ENCODE measurements at places on chromosomes 11 and 22.
A peak's percentile ranks its signal among the peaks of the same experiment; 100 is the strongest.

GRCh38 chr11:19378814-19379213 is 138.1 kb upstream of the E2F8 start:
- no peak for DNase-seq

GRCh38 chr11:66336234-66337102 is at the start of gene RIN1:
TSS of gene RIN1 (minus strand) at chr11:66336434. CDS start at chr11:66336402, 32 bp downstream.
- DNase-seq, result peak; percentile 82

- no peak for DNase-seq
These were observed 5.9 kb upstream of the APOL6 start for GRCh38 chr22:35642305-35642741.

DNA sequence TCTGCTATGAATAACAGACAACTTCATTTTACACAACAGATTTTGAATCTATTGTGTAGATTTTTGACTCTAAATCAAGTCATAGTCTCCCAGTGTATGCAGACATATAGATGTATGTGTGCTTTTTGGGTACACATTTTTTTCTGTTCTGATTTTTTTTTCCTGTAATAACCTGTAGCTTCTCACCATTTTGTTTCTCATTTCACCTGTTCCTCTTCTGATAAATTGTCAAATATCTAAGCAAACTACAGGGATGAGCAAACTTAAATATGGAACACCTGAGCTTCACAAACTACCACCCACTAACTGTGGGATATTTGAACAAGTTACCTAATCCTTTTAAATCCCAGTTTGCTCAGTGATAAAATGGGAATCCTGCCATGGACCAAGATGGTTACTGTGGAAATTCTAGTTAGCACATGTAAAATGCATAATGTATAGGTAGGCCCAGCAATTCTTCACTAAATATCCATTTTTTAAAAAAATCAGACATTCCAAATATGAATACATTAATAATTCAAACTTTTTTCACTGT is 15.7 kb downstream of the LGR4 start:
- no peak for DNase-seq

DNA sequence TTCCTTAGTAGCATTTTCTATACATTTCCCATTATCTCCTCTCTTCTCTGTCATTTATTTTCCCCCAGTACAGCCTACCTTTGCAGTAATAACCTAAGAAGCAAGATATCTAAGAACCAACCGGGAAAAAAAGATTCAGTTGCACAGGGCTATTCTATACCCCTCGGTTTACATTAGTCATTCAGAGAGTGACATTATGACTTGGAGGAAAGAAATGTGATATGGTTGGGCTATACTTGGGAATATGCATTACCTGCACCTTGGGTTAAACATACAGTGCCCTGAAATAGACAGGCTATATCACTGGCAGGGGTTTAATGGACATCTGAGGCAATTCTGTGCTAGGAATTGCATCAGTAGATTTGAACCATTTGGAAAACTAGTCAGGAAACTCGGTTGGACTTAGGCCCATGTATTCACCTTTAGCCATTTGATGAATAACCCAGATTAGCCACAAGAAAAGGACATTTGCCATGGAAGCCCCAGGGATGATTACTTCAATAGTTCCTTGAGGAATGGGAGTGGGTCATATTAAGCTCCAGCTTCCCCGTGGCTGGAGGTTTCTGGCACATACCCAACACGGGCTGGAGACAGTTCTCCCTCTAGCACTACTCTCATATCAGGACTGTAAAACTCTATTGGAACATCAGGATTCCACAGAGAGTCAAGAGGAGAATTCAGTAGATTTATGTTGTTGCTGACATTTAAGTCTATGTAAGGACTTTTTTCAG is 973.2 kb downstream of the NTM start:
- DNase-seq, result no peak

DNA sequence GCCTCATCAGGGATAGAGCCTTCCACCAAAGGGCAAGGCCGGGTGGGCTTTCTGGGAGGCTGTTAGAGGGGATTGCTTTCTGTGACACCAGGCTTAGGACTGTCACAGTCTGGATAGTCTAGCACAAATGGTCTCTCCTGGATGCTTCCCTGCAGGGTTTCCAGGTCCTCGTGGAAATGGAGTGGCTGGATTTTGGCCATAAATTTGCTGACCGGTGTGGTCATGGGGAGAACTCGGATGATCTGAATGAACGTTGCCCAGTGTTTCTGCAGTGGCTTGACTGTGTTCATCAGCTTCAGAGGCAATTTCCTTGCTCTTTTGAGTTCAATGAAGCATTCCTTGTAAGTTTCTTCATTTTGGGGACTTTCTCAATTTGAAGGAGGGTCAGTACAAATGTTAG is 67.1 kb upstream of the HORMAD2 start:
- DNase-seq, result no peak

DNA sequence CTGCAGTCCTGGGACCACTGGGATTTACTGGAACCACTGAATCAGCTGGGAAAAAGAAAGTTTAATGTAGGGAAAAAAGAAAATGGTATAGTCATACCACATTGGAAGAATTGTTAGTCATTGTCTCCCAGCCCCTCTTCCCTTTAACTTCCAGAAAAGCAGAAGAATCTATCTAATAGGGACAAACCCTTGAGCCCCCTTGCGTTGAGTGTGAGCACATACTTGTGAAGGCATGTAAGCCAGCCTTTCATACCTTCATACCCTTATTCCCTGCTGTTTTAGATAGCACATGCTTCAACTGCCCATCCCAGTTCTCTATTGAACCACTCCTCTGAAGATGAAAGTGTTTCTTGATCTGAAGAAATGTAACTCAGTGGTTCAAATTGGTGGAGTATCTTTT is 6.6 kb downstream of the TREH start:
- DNase-seq, result no peak

GRCh38 chr11:11944444-11944843 is 64.0 kb downstream of the DKK3 start:
- DNase-seq, result no peak

DNA sequence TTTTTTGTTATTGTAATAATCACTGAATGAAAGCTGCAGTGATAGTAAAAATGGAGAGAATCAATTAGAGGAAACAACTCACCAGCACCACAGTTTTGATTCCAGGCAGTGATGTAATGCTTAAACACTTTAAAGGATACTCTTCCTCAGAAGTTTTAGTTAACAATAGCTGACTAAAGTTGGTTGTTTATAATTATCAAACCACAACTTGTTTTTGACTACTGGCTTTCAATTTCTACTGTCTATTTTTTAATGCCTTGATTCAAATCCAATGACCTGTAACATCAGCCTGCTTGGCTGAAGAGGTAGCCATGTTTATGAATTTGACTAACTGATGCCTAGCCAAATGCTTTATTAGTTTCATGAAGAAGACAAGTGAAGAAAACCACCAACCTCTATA is 18.2 kb upstream of the CASP12 start:
- DNase-seq, result no peak

- no peak for DNase-seq
These were observed 19.9 kb upstream of the CCDC86 start for GRCh38 chr11:60821827-60822599.

DNA sequence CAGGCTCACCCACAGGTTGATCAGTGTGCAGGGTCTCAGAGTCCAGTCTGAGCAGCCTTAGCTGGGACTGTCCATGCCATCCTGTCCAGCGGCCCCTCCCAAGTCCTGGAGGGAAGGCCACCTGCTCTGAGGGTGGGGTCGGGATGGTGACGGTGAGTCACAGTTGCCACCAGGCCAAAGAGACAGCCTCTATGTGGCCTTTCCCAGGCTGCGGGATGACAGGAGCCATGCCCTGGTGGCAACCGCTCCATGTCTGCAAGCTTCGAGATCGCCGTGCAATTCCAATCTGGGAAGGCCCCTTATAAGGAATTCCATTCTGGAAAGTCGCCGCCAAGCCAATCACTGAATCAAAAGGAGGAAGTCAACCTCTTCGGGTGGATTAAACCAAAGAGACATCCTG is 47.5 kb downstream of the RTL6 start:
- no peak for DNase-seq

DNA sequence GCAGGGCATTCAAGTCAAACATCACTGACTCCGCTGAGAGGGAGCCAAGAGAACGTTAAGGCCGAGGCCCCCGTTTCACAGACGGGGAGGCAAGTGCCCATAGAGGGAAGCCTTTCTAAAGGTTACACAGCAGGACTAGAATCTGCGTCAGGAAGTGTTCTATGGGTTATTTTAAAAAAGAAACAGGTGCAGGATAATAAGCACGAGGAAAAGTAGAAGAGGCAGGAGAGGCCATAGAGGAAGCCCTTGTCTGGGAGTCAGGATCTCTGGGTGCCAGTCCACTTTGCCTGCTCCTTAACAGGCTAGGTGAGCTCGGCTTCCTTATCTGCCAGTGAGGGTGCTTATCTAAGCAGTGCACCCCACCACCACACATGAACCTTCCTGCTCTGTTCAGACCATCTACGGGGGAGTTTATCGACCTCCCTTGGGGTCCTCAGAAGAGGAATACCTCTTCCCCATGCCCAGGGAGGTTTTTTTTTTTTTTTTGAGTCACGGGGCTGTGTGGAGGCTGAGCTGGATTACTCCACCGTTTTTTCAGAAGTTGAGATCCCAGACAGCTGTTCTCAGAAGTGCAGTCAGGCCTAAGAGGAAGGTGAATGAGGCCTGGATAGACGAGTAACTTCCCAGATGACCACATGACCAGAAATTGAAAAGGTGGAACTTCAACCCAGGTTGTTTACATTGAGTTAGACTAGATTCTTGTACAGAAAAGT is 1.2 kb upstream of the FCHSD2 start:
- no peak for DNase-seq

DNA sequence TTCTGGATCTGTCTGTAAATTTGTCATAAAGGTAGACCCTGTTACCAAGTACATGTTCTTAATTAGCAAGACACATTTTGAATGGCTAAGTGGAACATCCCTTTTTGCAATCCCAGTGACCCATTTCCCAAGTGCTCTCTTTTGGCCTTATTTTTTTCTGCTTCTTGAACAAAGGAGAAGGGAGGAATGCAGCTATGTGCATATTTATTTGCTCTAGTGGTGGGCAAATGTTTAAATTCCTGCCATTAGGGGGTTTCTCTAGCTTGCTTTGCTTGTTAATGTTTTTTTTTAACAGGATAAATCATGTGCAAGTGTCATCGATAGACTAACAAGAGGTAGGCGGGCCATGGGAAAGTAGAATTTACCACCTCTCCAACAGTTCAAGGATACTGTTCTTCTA is 135.7 kb downstream of the COMMD9 start:
- no peak for DNase-seq

DNA sequence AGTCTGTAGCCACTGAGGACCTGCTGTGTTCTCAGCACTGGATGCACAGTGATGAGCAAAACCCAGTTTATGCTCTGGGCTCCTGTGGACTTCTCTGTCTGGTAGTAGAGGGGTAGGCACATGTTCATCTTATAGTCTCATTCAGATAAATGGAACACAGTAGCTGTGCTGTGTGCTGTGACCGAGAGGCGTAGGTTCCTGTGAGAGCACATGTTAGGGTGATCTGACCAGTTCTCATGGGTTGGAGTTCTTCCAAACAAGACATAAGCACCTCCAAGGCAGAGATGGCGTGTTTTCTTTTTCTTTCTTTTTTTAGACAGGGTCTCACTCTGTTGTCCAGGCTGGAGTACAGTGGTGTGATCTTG is 154.8 kb upstream of the RASSF10 start:
- no peak for DNase-seq

DNA sequence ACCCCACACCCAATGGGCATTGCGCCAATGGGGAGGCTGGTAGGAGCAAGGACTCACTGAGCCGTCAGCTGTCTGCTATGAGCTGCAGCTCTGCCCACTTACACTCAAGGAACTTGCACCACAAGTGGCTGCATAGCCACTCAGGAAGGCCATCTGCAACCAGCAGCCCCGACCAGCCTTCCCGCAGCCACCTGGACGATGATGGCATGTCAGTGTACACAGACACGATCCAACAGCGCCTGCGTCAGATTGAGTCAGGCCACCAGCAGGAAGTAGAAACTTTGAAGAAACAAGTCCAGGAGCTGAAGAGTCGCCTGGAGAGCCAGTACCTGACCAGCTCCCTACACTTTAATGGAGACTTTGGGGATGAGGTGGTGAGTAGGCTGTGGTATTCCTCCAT is 59.8 kb upstream of the HORMAD2 start:
- no peak for DNase-seq

DNA sequence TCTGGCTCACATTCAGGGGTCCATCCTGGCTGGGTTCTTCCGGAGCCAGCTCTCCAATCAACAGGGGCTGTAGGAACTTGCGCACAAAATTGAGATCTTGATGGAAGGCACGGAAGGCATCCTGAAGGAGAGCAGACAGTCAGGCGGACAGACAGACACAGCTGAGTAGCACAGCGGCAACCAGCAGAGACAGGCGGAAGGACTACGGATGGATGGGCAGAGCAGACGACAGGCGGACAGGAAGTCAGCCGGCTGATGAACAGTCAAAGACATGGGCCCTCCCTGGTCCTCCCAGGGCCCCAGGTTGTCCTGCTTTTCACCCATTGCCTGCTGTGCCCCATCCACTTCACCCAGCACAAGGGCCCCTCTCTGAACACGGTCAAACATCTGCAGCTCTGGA is 11.3 kb downstream of the FADS3 start:
- no peak for DNase-seq

DNA sequence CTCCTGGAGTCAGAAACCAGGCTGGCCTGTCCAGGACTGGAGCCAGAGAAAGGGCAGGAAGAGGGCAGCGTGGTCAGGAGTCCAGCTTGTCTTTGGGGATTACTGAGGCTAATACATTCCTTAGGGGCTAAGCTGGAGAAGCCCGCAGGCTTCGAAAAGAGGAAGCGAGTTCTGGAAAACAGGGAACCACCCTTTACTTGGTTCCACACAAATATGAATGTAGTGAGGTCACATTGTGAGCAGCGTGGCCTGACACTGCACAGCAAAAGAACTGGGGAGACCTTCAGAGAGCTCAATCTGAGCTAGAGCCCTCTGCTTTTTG is 132.3 kb downstream of the CEP164 start:
- DNase-seq, result no peak

DNA sequence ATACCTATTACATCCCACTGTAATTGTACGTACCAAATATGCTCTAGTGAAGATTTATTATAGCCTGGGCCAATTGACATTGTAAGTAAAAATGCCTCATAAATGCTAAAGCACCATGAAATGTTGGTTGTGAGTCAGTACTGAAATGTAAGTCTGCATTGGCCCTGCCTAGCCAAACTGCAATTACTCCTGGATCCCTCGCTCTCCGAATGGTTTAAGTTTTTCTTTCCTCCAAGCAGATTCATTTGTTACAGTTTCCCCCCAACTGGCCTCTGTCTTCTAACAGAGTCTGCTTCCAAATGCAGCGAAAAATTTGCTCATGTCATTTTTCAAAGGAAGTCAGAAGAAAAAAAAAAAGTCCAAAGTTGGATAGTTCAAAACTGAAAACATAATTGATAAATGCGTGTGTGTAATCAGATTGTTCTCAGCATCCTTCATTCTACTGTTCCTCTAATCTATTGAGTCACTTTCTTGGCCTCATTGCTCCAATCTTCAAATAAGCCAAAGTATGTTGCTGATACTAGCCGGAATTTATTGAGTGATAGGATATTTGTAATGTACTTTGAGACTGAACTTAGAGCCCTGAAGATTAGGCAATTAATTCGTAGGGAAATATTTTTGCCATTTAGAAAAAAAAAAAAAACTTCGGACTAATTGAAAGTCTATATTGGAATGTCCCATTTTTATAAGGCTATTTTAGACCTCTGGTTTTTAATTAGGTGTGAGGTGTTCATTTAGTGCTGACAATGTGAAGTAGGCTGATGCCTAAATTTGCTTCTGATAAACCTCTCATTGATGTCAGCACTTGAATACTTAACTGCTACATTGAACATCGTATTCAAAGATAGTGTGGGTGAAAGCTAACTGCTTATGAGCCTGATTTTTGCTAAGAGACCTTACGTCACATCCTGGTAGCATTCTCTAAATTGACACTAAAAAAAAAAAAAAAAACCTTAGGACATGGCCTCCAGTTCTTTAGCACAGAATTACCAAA is 93.4 kb downstream of the WT1 start:
- DNase-seq, result no peak

Data from psoas muscle (tissue), 8 donors.